Endothelial cell (in vitro differentiated cells): ENCODE measurements at places on chromosomes 12 and 14. TPM values are rescaled to one million over a fixed set of nuclear protein-coding genes. Genes with fewer than 3 reads are reported as not detected.

GRCh38 chr12:68222326-68222725 lies 3.3 kb downstream of the IL26 start:
- DNase-seq: peak; percentile 5

DNA sequence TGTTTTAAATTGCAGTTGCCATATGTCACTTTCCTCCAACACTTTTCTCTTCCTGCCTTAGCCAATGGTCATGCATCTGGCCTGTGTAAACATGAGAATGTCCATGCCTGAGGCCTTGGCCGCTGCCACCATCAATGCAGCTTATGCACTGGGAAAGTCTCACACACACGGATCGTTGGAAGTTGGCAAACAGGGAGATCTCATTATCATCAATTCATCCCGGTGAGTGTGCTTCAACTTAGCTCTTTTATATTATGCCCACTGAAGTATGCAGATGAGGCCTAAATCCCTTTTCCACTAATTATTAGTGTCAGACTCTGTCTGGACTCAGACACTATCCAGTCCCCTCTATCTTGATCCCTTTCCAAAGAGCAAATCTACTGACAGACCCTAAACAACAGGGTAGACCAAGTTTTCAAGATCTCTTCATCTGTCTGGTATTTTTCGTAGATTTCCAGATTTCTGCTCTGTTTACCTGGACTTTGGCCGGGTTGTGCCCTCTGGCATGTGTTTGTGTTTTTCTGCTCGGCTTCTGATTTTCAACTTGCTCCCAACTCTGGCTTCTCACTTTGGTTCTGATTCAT lies 23.2 kb downstream of the AMDHD1 start:
- no peak for DNase-seq

The RNF10 gene
- total RNA-seq: 157 TPM

GRCh38 chr12:41205070-41205709 lies 17.1 kb downstream of the PDZRN4 start:
- no peak for DNase-seq

The TOMM20L gene
- not detected for total RNA-seq

- DNase-seq: no peak
These were observed 6.7 kb upstream of the STXBP6 start for GRCh38 chr14:25056688-25057078.

DNA sequence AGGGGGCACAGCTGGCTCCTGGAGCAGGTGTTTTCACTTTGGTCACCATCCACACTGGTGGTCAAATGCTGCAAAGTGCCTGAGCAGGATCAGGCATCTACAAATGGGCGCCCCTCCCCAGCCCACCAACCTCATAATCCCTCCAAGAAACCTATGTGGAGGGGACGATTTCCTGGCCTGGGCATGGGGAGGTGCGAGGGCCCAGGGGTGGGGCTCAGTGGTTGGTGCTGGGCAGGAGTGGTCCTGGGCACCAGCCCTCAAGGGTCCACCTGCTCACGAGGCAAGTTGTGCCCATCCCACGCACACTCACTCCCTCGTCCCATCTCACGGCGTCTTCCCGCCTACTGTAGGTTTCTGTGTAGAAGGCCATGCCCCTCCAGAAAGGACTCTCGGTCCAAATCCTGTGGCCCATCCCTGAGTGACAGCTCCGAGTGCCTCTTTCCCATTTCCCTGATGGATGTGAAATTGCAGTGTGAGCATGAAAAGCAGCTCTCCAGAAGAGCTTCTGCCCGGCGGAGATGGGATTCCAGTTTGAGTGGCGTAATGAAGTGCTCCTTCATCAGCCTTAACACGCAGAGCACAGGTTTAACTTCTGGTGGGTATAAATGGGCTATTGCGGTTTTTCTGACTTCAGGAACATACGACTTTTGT lies 36.9 kb downstream of the SLC15A4 start:
- DNase-seq: no peak

- DNase-seq: no peak
These were observed 2.7 kb downstream of the SDR9C7 start for GRCh38 chr12:56931474-56931978.

DNA sequence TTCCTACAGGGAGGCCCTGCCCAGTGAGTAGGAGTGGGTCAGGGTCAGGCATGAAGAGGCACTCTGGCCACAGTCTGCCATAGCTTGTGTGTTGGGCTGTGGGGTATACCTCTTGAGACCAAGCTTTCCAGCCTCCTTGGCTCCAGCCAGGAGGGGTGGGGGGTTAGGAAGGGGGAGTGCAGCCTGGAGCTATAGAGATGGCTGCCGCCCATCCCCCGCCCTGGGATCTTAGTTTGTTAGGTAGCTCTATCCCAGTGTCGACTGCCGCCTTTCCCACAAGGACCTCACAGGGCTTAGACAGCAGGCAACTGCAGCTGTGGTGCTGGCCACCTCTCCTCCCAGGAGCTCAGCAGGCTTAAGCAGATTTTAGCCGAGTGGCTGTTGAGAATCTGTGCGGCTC lies 216.4 kb downstream of the PLCZ1 start:
- no peak for DNase-seq

- DNase-seq: peak; percentile 59
These were observed 501 bp downstream of the RIMKLB start for GRCh38 chr12:8698132-8698851.

DNA sequence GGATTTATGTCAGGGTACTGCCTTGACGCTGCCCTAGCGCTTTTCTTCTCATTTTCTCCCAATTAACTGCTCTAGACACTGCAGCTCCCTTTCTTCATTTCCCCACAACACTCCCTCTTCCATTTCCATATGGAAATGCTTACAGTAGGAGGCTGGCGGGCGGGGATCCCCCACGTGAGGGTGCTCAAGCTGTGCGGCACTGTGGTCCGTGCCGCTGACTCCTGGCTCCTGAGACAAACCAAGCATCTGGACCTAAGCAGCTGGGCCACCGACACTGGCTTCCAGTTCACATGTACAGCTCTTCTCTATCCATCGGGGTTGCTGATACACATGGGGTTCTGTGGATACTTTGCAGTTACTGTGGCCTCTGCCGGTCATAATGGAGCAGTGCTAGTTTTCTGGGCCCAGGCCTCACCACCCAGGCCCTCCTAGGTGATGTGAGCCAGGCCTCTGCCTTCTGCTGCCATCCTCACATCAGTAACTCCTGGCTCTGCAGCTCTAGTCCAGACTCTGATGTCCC lies 20.2 kb downstream of the TCHP start:
- DNase-seq: no peak

GRCh38 chr12:19206493-19207077 lies 77.1 kb downstream of the PLEKHA5 start:
- DNase-seq: no peak

The C12orf50 gene
- not detected for total RNA-seq

The TTLL5 gene
- 62.8 TPM for total RNA-seq

GRCh38 chr12:39440781-39441180 lies 2.1 kb downstream of the KIF21A start:
- no peak for DNase-seq

- no peak for DNase-seq
These were observed at the start of gene RFX4 for GRCh38 chr12:106582641-106583230. Gene RFX4, plus strand, starts transcription at chr12:106583004. Its CDS starts 317 bp downstream, at chr12:106583321.

GRCh38 chr14:61385002-61385685 lies 63.8 kb downstream of the PRKCH start:
- DNase-seq: no peak

The ARHGAP5 gene
- 78.4 TPM for total RNA-seq
